ENCODE measurements at places on chromosomes 4 and X. TPM values are rescaled to one million over a fixed set of nuclear protein-coding genes. Genes with fewer than 3 reads are reported as not detected.

Gene ARX
- total RNA-seq: 0.52 TPM

Gene FAM53A
- total RNA-seq: 5.2 TPM

Gene FAM3A
- total RNA-seq: 23.0 TPM

Gene EDA2R
- total RNA-seq: not detected

Gene TSPAN7
- total RNA-seq: 0.91 TPM

Gene SH3RF1
- total RNA-seq: 25.1 TPM

Gene MAGIX
- 2.1 TPM for total RNA-seq

Gene DGKK
- total RNA-seq: 2.5 TPM

Gene ASB5
- total RNA-seq: not detected

Gene NAT8L
- 6.2 TPM for total RNA-seq

Gene MSANTD1
- 0.95 TPM for total RNA-seq

Gene NEUROG2
- not detected for total RNA-seq

Gene USP26
- not detected for total RNA-seq

Gene TMEM156
- total RNA-seq: not detected

Gene CCNA2
- total RNA-seq: 88.3 TPM

- no peak for DNase-seq
These were observed 169.7 kb downstream of the RAP1GDS1 start for GRCh38 chr4:98430708-98431403.

- no peak for DNase-seq
These were observed 25.4 kb upstream of the IL2 start for GRCh38 chr4:122481766-122482405.

DNA sequence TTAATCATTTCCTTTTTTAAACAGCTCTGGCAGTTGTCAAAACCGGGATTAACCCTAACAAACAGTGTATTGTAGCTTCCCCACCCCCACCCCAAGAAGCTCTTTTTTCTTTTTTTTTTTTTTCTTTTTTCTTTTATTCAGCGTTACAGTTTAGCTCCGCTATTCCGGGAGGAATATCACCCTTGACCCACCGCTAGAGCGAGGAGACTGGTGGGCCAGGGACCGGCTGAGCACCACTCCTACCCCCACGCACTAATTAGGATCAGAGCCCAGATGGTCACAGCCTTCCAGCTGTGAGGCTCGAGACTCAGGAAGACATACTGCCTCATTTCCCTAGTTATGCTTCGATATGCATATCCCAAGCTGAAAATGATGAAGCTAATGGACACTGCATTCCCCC, 2.0 kb downstream of the PARM1 start:
- no peak for DNase-seq

DNA sequence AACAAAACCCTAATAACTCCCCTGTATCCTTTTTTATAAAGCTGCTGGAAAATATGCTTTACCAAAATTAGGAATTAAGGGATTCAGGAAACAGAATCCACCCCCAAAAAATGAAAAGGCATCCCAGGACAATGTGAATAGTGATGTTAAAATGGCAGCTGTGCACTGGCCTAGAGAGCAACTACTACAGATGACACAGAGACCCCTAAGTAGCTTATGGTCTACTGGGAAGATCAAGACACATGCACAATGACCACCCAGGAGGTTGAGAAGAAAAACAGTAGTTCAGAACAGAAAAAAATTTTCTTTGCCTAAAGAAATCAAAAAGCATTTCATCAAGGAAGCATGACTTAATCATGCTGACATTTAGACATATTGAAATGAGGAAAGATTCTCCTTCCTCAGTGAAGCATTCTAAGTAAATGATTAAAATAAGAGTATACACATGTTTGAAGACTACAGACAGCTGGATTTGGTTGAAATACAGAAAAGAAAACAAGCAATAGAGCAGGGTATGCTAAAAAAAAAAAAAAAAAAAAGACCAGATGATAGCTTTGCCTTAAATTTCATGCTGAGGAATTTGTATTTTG, 117.3 kb downstream of the WDFY3 start:
- DNase-seq: no peak

DNA sequence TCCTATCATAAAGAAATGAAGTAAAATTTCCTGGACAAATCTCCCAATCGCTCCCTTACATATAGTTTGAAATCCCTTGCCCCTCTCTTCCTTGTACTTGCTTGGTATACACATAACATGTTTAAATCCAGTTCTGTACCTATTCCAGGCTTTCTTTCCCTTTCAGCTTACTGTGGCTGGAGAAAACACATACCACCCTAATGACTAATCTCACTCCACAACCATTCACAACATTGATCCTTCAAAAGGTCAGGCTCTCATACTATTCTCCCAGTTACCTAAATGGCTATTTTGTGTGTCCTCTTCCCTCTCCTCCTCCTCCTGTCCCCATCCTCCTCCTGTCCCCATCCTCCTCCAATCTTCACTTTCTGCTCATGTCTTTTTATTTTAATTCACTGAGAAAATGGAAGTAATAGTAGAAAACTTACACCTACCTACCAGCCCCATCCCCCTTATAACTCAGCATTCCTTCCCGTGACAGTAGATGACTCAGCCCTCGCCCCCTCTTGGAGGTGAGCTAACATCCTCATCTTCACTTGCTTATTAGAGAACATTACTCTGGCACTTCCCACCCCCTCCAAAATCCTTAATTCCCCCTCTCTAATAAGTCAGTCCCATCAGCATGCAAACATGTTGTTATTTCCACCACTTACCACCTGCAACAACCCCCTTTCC, 77.5 kb downstream of the IL15 start:
- no peak for DNase-seq

DNA sequence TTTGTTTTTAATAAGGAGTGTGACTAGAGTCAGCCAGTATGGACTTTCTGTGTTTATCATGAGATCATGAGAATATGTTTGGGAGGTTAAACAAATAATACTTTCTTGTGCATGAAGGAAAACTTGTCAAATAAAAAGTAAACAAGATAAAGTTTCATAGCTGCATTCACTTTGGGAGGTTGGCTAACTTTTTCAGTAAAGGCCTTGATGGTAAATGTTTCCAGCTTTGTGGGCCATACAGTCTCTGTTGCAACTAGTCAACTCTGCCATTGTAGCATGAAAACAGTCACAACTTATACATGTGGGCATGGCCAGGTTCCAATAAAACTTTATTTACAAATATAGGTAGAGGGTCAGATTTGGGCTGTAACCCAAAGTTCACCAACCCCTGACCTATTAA, 150.4 kb downstream of the MID1 start:
- no peak for DNase-seq

DNA sequence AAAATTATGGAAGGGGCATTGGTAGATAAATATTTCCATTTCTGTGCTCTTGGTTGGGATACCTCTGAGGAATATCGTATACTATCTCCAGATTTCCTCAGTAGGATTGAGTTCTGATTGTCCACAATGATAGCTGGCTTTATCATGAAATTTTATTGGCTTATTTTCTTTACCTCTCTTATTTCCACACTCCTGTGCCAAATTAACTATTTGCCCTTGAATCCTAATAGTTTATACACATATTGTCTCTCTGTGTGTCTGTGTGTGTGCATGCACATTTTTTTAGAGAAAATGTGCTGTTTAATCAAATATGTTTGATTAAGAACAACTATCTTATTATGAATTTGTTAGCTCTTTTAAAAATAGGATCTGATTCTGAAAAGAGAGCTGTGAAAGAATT, 271.6 kb downstream of the DTHD1 start:
- DNase-seq: no peak

- no peak for DNase-seq
These were observed 175.4 kb upstream of the MBNL3 start for GRCh38 chrX:132664273-132664672.

GRCh38 chr4:113881256-113881655, 98.2 kb downstream of the ARSJ start:
- no peak for DNase-seq

- DNase-seq: peak; percentile 3
These were observed 814 bp upstream of the MMAA start for GRCh38 chr4:145618210-145618931.

DNA sequence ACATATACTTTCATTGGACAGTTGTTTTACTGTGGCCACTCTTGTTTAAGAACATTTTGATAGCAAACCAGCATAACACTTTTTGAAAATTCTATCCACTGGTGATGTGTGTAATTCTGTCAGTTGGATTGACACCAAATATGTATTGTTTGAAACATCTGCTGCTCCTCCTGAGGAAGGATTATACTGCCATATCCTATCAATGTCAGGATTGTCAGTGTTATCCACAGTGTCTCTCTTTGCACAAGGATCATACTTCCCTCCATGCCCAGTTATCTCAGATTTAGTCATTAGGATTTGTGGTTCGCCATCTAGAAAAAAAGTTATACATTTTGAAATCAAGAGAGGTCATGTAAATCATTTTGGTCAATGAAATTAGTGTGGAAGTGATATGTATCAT, 1859.6 kb downstream of the C4orf33 start:
- no peak for DNase-seq

DNA sequence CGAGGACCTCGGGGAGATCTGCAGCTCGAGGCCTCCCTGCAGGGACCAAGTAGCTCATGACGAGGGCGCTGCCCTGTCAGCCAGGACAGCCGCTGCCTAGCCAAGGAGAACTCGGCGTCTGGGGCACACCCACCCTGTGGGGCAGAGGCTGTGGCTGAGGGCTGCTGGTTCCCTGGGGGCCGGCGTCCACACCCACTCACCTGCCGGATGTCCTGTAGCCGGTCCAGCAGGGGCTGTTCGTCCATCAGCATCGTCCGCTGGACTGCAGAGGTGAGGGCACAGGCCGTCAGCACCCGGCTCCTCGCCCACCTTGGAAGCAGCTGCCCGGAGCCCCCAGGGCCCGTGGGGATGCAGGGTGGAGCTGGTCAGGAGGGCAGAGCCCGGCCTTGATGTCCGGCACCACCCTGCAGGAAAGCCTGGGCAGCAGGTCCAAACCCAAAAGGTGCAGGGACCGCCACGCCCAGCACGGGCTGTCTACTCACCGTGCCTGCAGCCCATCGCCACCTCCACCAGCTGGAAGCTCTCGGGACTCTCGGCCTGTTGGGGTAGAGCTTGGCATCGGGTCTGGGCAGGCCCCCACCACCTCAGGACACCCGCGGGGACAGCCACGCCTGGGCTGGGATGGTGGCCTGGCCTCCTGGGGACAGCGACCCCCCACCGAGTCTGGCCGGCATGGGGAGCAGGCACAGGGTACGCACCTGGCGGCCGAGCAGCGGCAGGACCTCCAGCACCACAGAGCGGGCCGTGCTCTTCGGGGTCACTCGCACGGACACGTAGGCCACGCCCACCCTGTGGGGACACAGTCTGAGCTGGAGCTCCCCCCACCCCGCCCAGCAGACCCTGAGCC, 6.9 kb downstream of the DGKQ start:
- no peak for DNase-seq

DNA sequence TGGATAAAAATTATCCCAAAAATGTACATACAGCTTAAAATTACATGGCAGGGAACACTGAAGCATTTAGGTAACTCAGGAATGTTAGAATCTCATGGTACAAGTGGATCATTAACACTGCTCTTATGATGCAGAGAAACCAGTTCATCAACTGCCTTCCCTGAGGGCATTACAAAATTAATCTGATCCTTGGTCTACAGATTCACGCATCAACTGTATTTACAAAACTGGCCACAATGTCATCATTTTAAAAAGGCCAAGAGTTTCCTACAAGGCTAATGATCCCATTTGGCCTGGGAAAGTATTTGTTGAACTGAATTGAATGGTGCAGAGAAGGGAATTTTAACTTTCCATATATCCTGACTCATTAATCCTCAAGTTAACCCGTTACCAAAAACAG, 84.6 kb downstream of the TSPAN5 start:
- no peak for DNase-seq

- no peak for DNase-seq
These were observed 1.2 kb upstream of the PDZD4 start for GRCh38 chrX:153831429-153832150.

- no peak for DNase-seq
These were observed 42.2 kb upstream of the CXCL8 start for GRCh38 chr4:73698217-73698616.

DNA sequence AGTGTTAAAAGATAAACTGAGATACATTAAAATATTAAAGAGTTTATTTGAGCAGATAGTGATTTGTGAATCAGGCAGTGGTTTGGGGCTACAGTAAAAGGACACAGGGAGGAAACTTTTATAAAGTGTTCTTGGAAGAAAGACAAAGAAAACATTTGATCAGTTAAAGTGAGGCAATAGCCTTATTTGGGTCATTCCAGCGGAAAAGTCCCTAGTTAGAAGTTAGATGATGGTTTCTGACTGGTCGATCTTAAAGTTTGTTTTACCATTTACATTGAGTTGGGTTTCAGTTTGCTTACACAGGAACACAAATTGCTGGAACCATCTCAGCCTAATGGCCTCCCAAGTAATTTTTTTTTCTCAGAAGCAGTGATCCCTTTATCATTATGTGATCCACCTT, 69.7 kb downstream of the PPP1R2C start:
- DNase-seq: no peak

DNA sequence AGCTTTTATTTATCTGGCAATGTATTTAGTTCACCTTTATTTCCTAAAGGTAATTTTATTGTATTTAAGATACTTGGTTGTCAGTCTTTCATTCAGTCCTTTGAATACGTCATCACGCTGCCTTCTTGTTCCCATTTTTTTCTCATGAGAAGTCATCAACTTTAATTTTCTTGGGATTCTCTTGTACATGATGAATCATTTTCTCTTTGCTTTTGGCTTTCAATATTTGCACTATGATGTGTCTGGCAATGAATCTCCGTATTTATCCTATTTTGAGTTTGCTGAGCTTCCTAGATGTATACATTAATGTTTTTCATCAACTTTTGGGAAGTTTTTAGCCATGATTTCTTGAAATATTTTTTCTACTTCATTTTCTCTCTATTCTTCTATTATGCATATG, 28.4 kb downstream of the CLDN2 start:
- DNase-seq: no peak

GRCh38 chr4:94603170-94603747, 151.5 kb downstream of the PDLIM5 start:
- no peak for DNase-seq

DNA sequence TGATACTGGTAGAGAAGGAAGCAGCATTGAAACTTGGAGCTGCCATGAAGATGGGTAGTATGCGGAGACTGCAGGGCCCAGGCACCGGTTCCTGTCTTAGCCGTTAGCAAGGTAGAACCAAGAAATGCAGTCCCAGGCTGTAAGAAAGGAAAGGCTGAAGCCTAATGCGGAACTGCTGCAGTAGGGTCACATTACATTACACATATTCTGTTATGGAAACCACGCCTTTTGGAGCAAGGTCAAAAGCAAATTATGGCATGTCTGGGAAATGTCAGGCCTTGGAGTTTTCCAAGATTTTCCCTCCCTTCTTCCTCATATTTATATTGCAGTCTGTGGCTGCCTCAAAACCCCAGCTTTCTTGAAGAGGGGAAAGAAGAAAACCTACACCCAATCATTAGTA, 204.8 kb upstream of the RASGEF1B start:
- DNase-seq: no peak

DNA sequence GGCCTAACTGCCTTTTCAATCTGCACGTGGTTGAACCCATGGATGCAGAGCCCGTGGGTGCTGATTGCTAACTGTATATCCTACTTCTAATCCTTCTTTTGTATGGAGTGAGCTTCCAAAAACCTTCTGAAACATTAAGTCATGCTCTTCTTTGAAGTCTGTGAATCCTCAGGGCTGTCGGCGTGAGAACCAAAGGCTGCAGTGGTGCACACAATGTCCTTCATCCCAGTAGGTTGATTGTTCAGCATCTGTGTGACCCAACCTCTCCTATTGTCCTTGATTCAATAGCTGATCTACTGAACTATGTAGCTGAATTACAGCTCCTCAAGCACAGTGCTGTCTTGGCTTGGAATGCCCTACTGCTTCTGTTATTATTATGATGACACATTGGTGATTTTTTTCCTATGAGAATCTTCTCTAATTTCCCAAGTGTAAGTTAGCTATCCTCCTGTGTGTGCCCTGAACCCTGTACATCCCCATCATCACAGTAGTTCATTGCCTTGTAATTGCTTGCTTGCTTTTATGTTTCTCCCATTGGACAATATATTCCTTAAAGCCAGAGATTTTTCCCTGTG, 294.6 kb downstream of the TRIML1 start:
- DNase-seq: no peak

Data from Caco-2 (cell line).